ENCODE measurements at places on chromosomes 4 and X. TPM values are rescaled to one million over a fixed set of nuclear protein-coding genes. Genes with fewer than 3 reads are reported as not detected.

DNA sequence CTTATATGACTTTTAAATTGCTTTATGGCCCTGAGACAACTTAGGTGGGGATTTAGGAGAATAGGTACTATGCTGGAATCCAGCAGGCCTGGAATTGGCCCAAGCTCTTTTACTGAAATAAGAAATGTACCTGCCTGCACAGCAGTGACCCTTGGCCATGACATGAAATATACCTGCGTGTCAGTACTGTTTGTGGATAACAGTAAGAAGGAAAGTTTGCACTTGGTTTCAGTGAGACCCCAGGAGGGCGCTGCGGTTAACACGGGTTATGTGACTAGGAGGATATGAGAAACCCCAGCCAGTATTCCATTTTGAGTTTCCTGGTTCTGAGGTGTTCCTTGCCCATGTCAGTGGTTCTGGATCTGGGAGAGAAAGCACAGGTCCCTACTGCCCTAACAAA, 5.3 kb downstream of the MTM1 start:
- peaks cover 2% of the 10 kb centered on the region for H3K36me3 ChIP-seq
- no peak overlapping the region for H3K27ac ChIP-seq
- DNase-seq = no peak

PCYT1B gene
- total RNA-seq = not detected

CXCL3 gene
- total RNA-seq = 0.30 TPM

DNA sequence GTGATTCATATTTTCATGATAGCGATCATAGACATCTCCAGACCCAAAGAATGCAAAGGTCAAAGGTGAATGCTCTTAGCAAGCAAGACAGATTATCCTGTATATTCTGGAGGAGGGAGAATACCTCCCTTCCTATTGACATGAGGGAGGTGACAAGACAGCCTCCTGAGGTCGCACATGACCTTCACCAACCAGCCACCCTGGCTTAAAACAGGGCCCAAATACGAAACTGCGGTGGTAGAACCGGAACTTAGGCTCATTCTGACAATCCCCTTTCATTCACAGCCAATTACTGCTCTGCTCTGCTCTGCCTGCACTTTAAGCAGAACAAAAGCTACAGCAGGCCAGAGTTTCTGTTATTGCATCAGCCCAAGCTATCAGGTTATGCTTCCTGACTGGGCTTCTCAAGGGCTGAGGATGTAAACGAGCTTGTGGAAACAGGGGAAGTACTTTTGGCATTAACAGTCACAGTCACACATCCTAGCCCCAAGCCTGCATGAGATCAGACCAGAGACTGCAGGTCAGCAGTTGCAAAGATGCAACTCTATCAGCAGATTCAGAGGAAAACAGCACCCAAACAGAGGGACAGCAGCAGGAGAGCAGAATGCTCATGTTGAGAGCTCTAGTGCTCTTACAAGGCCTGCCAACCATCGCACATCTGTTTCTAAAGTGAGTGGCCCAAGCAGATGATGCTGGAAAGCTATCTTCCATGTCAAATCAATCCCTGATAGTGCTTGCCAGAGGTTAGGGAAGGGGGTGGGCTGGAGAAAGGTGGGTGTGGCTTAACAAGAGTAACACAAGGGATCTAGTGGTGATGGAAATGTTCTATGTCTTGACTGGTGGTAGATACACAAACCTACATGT, 51.3 kb upstream of the MAP3K15 start:
- H3K4me3 ChIP-seq = no peak overlapping the region
- DNase-seq = no peak
- no peak overlapping the region for H3K27ac ChIP-seq
- peaks cover 13% of the 10 kb centered on the region for H3K4me1 ChIP-seq
- peaks cover 51% of the 10 kb centered on the region for H3K36me3 ChIP-seq

GRCh38 chr4:40672528-40673522, 43.2 kb upstream of the RBM47 start:
- peak overlapping the region; percentile 50 for H3K27ac ChIP-seq
- peaks cover 19% of the 10 kb centered on the region for H3K4me1 ChIP-seq
- H3K4me3 ChIP-seq = no peak overlapping the region
- H3K36me3 ChIP-seq = no peaks in the 10 kb centered on the region
- no peaks in the 10 kb centered on the region for H3K27me3 ChIP-seq
- peak; percentile 70 for DNase-seq
